ENCODE measurements at places on chromosomes 6 and 20.

DNA sequence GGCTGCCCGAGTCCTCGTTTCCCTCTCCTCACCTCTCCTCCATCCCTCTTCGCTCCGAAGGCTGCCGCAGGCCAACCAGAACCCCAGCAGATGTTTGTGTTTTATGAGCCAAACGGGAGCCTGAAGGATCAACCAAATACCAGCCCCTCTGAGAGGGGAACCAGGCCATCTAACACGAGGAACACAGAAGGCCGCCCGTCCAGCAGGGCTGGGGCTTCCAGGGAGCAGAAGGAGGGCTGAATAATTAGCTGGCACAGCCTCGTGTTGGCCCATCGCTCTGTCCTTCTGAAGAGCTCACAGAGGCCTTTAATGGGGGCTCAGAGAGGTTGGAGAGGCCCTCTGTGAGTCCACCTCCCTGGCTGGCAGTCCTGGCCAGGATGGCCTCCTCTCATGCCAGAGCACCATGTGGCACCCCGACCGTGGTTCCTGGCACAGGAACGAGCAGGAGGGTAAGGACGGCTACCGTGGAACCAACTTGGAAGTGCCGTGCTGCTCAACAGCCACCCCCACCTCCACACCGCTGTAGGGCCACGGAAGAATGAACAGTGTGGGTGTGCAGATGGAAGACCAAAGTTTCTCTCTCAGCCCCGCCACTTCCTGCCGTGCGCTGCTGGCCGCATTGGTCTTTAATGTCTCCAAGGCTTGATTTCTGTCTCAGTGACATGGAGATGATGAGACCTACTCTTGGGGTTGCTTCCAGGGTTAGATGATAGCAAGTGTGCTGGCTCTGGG, 155.2 kb downstream of the SCML4 start:
- DNase-seq = no peak

DNA sequence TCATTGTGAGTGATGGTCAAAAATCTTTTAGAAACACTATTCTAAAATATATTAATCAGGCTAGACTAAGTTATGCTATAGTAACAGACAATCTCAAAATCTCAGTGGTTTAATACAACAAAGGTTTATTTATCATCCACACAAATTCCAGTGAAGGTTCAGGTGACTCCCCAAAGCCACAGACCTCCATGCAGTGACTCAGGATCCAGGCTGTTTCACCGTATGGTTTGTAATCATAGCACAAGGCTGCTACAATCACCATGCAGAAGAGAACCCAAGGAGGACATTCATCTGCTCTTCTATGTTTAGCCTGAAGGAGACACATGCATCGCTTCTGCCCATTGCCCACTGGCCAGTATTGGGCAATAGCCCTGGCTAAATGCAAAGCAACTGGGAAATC, 46.2 kb downstream of the BFSP1 start:
- no peak for DNase-seq

GRCh38 chr6:150418827-150419594, 50.2 kb downstream of the IYD start:
- peak; percentile 10 for DNase-seq

GRCh38 chr6:118876198-118876597, 17.8 kb upstream of the ASF1A start:
- no peak for DNase-seq

DNA sequence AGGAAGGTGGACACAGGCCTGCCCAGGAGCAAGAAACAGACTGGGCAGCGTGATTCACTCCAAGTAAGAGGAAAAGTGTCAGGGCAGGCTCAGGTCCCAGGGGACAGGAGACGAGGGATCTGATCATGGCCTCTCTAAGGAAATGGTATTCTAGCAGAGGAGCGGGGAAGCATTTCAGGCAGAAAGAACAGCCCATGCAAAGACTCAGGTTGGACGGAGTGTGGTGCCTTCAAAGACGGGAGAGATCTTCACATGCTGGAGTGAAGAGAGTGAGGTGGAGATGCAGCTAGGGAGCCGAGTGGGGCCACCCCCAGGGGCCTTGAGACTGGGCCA, 161.1 kb downstream of the SYCP2 start:
- no peak for DNase-seq

DNA sequence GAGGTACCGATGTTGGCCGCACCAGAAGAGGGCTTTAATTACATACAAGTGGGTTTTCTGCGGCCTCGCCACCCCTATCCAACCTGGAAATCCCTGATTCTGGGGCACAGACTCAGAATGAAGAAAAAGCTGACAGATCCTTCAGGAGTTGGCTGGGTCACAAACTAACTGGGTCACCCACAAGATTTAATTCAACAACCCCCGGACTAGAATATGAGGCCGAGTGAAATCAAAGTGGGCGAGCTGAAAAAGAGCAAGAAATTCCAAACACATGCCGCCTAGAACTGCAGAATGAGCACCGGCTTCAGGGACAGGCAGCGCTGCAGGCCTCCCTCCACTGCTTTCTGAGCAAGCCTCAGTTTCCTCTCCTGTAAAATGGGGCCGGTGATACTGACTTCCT, 30.0 kb downstream of the GRM4 start:
- no peak for DNase-seq

DNA sequence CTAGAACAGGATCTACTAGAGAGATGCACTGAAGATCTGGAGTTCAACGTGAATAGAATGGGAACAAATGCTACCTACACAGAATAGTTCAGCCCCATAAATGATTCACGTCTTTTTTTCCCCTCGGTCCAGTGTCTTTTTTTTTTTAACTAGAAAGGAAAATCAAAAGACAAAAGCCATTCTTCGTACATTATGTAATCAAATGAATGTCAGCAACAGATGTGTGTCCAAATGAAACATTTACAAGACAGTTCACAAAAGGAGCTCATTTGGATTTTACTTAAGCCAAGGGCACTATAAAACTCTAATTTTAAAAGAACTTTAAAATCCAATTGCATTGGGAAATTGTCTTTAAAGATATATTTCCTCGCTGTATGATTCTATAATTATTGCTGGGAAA, 42.4 kb downstream of the FAM184A start:
- no peak for DNase-seq

GRCh38 chr20:61159957-61160686, 91.9 kb upstream of the CDH4 start:
- no peak for DNase-seq

GRCh38 chr6:17277256-17277655, 3.9 kb upstream of the RBM24 start:
- DNase-seq = no peak

GRCh38 chr6:144619966-144620365, 334.8 kb downstream of the UTRN start:
- no peak for DNase-seq

GRCh38 chr6:170251776-170252571, 38.9 kb downstream of the DLL1 start:
- no peak for DNase-seq

DNA sequence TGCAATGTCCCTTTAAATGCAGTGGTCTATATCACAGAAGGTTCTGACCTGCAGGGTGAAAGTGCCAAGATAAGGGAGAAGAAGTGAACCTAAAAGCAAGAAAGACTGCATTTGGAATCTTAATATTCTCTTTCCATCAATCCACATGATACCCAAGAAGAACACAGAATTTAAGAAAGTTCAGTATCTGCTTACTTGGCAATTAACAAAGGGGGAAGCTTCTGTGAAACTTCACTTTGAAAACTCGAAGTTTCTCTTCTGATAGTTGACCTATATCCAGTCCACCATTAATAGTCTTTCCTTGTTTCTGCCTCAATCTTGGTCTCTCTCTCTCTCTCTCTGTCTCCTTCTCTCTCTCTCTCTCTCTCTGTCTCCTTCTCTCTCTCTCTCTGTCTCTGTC, 592.0 kb downstream of the UTRN start:
- DNase-seq = no peak

GRCh38 chr6:138920906-138921305, 67.1 kb downstream of the REPS1 start:
- DNase-seq = no peak

- DNase-seq = peak; percentile 10
Measured at GRCh38 chr6:56683882-56684281, 41.2 kb upstream of the DST start.

GRCh38 chr6:38650207-38650752, 10.6 kb upstream of the BTBD9 start:
- DNase-seq = no peak

Measured in SW 1271 (cell line).